ENCODE measurements at places on chromosomes 5 and 9.

DNA sequence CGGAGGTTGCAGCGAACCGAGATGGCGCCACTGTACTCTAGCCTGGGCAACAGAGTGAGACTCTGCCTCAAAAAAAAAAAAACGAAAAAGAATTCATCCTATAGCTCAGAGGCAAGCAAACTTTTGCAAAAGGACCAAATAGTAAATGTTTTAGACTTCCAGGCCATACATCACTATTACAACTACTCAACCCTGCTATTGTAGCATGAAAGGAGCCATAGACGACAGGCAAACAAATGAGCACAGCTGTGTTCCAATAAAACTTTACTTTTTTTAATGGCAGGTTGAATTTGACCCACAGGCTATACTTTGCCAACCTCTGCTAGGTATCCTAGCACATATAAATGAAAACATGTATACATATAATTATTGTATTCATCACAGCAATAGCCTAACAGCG, 58.9 kb upstream of the SLC30A5 start:
- no peak for DNase-seq

DNA sequence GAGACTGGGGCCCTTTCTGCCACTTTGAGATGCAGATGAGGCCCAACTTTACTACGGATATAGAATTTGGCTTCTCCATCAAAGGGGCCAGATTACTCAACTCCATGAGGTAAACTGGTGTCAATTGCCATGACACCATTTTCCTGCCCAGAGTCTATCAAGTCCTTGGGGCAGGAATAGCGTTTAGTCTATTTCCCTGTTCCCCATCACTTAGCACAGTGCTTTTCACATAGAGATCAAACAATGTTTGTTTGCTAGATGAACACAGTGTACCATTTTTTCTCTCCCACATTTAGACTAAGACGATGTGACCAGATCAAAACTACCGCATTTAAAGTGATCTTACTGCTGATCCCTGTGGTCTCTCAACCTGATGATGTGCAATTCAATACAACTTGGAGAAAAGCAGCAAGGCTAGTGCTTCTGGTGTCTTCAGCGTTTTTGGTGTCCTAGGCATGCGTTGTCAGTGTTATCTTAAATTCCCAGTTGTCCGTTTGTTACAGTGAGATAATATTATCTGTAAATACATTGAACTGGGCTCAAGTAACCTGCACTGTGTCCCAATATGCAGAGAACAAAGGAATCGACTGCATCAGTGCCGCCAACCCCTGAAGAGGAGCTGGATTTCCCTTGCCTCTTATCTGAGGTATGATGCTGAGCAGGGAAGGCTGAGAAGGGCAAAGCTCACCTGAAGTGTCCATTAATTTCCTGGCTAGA, 446.2 kb downstream of the PLK2 start:
- DNase-seq, result no peak

DNA sequence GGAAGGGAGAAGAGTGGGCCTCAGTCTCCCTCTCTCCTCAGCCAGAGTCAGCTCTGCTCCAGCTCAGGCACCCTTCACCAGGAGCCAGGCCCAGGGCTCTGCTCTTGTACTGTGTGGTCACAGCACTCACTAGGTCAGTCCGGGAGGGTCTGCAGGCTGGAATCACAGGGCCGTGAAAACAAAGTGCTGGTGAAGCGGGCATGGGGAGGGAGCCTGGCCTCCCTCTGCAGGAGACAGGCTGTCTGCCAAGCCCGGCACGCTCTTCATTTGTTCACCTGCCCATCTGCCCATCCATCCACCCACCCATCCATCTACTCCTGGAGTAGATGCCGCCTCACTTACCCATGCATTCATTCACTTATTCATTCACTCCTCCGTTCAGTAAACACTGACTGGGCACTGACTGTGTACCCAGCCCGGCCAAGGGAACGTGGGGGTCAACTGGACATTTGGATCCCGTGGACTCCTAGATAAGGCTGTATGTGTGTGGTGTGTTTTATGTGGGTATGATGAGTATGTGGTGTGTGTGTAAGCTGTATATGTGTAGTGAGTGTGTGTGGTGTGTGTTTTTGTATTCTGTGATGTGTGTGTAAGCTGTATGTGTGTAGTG, 3.6 kb downstream of the SPAAR start:
- DNase-seq, result no peak

DNA sequence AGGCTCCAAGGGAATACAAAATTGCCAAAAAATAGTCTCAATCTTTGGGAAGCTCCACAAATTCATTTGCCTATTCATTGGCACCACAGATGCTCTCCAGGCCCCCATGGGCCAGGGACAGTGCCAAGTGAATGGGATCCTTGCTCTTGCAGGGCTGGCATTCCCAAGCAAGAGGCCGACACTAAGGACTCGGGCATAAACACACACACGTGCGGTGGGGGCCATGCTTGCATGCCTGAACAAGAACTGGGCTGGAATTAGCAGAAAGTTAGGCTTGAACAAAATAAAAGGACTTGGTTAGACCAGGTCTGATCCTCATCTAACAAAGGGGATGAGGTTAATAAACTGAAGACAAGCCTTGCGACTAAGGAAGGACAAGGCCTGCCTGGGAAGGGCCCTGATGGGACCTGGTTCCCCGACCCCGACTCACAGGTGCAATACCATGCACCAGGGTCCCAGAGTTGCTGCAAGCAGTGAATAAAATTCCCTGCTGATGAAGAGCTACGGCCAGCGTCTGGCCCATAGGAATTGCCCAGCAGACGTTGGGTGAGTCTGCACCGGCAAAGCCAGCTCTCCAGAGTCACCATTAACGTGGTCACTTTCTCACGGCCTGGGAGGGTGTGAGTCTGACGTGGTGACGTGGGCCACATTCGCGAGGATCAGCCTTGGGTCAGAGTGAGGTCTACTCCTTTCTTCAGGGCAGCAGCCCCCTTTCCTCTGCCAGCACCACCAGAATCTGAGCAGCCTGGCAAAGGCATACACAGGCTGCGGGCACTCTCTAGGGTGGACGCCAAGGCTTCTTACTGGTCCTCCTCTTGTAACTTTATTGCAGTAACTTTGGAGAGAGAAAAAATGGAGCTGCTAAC, 77.4 kb upstream of the FCN1 start:
- DNase-seq, result no peak

DNA sequence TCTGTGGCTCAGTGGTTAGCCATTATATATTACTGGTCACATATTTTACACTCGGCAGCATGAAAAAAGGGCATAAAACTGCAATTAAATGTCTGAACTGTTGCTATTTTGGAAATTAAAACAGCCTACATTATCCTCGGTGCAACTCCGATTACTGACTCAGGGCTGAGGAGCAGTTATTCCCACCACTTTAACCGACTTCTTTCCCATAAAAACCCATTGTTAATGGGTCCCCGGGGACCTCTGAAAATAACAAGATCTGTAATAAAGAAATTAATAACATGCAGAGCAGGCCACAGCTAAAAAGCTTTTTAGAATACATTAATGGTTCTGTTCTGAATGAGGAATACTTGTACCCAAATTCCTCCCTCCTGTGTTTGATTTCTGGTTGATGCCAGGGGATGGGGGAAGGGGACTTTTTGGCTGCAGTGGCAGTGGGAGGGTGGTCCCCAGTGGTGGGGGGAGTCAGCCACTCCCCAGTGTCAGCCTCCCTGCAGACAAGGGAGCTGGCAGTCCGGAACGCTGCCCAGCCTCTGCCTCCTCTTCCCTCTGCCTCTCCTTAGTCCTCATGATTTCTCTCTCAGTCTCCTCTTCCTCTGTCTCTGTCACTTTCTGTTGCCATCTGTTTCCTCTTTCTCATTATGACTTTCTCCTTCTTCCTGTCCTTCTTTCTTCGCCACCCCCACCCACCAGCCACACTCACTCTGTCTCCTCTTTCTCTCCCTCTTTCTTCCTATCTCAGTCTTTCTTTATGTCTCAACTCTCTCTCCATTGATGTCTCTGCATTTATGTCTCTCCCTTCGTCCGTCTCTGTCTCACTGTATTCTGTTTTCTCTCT, 59.0 kb upstream of the ZBTB43 start:
- no peak for DNase-seq

DNA sequence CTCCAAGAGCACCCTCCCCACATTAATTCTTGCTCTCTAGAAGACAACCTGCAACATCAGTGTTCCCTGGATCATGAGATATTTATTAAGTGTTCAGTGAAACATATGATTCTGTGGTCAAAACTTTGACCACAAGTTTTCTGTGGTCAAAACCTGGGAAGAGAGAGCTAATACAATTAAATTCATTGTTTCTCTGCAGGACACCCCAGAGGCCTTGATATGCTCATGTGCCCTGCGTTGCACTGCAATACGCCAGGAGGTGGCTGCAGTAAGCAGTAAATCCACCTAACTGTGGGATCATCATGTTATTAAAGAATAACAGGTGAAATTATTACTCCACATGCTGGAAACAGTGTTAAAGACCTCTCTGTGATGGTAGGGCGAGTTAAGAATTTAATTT, 109.3 kb upstream of the SPDL1 start:
- no peak for DNase-seq

DNA sequence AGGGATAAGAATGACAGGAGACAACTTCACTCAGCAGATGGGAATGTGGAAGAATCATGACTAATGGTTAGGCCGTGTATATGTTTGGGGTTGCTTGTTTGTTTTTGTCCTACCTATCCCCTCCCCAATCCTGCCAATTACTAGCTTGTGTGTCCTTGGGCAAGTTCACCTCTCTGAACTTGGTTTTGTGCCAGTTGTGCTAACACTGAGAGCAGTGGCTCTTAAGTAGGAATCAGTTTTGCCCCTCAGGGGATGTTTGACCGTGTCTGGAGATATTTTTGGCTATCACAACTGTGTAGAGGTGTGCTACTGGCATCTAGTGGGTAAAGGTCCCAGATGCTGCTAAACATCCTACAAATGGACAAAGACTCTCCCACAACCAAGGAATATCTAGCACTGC, 287.0 kb downstream of the DMRT2 start:
- DNase-seq, result no peak

GRCh38 chr9:35397216-35397698, 92.7 kb upstream of the RUSC2 start:
- DNase-seq, result no peak

DNA sequence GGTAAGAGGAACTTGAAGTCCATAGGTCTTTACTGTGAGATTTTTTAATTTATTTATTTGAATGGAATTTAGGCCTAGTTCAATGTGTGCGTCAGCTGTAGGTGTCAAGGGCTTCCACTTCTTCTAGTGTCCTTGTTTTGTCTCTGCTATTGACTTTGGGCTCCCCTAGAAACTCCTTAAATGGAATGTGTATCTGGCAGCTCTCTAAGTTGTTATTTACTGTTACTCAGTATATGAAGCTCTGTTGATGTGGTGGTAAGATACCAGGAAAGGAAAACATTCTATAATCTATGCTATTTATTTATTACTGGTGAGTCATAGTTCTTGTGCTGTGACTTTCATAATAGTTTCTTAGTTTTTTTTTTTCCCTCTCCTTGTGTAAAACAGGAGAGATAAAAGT, 97.1 kb downstream of the GABRA1 start:
- no peak for DNase-seq

DNA sequence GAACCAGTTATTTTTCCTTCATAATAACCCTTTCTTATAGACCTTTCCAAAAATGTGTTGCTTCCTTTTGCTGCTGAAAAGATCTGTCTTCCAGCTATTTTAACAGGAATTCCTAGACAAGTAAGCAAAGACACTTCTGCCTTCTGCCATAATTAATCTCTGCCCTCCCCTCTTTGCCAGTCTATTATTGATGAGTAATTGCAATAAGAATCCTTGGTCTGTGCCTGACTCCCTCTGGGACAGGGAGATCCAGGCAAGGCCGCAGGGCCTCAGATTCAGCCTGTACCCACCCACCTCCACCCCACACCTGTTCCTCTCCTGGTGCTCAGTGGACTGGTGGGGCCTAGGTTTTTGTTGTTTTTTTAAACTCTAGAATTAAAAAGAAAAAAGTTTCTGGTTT, 8.3 kb downstream of the FOXD1 start:
- DNase-seq, result no peak

GRCh38 chr5:149448431-149448830, 69.3 kb upstream of the IL17B start:
- no peak for DNase-seq

DNA sequence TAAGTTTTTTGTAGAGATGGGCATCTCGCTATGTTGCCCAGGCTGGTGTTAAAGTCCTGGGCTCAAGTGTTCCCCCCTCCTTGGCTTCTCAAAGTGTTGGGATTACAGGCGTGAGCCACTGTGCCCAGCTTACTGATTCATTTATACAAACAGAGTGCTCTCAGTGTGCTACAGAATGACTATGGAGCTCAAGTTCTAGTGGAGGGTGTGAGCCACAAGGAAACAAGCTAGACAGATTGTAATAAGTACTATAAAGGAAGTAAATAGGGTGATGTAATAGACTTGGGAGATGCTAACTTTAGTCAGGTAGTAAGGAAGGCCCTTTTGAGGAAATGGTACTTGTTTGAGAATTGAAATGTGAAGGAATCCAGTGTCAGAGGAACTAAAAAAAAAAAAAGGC, 1.7 kb upstream of the TMEM267 start:
- no peak for DNase-seq

DNA sequence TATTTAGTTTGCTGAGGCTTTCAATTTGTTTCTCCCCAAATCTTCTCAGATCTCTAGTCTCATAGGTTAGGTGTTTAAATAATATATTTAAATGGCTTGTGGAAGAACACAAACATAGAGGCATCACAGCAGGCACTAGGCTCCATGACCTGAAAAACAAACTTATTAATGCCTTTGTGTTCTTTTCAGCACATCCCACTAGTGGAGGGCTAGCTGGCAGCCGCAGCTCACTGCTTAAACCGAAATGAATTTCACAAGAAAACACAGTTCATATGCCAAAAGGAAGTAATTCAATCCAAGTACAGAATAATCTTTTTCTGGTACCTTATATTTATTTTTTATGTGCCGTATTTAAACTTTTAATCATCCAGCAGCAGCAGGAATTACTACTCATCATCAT, 382.5 kb downstream of the PLK2 start:
- no peak for DNase-seq

DNA sequence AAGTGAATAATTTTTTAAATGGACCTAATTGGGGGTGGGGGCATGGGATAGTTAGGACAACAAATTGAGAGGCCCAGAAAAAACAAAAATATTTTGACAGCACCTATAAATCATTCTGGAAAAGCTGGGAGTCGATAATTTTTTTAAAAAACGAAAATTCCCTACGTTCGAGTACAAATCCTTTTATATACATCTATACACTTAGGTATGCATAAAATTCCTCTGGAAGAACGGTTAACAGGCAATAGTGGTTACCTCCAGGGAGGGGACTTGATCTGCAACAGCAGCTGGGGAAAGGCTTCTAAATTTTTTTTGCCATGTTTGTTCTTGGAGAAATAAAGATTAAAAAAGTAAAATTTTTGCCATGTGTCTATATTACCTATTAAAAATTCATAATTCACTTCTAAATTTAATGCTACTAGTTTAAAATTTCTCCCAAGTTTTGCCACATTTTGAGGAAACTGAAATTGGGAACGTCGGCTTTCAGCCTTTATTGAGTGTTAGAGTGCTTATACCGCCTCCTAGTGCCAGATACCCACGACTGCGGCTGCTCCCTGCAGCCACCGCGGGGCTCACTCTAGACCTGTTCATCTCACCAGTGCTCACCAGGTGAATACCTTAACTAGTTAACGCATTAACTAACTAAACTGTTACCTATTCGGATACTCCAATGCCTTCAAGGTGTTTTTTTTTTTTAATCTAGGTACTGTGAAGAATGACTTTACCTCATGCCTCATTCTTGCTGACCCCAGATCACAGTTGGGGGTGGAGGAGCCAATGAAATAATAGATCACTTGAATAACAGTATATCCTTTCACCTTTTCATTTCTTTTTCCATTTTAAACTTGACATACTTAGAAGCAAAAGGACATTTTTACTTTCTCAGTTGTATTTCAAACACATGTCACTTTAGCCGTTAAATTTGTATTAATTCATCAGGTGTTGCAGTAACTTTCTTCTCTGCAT, 1.8 kb upstream of the BHMT start:
- no peak for DNase-seq

GRCh38 chr9:2933165-2934095, 89.5 kb upstream of the PUM3 start:
- no peak for DNase-seq
